ENCODE measurements at places on chromosomes 6 and 20.

DNA sequence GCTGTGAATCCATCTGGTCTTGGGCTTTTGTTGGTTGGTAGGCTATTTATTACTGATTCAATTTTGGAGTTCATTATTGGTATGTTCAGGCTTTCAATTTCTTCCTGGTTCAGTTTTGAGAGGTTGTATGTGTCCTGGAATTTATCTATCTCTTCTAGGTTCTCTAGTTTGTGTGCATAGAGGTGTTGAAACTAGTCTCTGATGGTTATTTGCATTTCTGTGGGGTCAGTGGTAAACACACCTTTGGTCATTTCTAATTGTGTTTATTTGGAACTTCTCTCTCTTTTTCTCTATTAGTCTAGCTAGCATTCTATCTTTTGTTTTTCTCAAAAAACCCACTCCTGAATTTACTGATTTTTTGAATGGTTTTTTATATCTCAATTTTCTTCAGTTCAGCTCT, 70.1 kb upstream of the IRAK1BP1 start:
- no peak for DNase-seq

DNA sequence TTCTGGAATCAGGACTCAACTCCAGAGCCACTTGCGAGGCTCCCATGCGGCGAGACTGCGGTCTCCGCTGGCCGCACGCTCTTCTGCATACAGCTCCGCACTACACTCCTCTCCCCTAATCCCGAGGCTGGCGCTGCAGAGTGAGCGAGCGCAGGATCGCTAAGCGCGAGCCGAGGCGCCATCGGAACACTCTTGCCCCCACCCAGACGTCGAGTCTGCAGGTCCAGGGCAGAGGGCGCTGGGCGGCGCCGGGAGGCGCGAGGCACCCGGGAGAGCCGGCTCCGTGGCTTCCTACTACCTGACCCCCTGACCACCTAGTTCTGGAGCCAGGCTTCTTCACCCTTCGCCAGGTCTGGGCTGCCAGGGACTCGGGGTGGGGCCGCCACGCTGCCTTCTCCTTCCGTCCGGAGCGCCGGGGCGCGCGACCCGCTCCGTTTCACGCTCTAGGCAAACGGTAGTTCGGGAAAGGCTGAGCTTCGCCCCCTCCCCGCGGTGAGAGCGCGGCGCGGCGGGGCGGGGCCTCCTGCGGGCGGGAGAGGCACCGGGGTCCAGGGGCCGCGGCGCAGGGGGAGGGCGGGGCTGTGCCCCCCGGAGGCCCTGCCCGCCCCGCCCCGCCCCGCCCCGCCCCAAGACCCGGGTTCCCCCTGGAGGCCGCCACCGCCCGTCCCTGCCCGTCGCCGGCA, 5.4 kb upstream of the TUBB2A start:
- DNase-seq, result no peak

DNA sequence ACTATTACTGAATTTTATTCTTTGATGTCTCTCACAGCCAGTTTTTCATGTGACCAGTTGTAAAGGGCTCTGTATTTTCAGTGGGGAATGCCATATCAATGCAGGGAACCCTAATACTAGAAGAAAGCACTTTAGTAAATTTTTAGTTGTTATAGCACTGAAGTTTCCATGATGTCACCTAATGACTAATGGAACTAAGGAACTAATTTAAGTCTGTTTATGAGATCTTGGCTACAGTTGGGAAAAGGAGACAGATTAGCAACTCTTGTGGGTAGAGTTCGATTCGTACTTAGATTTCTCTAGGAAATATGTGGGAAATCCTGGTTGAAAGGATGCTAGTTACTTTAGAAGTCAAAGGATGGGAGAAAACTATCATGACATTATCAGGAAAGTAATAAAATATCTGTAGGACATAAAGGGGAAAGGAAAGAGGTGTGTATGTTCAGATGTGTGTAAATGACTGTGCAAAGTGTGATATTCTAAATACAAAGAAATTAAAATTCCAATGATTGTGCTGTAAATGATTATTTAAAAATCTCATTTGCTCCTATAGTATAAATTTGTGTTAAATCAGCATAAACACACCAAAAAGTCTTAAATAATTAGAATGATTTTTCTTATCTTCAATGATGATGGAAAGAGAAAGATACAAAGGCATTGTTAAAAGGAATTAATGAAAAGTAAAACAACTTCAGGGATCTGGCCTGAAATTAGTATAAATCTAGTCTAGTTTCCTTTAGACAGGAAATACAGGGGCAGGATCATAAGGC, 103.4 kb downstream of the LRRC1 start:
- no peak for DNase-seq

DNA sequence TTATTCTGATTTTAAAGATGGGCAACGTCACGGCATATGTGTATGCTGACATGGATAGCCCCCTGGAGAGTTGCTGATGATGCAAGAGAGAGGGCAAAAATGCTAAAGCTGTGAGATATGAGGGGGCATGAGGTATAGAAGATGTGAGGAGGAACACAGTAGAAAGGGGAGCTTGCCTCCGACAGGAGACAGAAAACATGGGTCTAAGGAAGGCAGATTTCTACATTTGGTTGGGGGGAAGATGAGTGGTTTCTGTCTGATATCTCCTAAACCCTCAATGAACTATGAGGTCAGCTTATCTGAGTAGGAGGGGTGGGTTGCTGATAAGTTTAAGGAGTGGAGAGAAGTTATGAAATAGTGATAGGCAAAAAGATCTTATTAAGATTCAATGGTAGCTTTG, 6.0 kb downstream of the RNF24 start:
- no peak for DNase-seq

DNA sequence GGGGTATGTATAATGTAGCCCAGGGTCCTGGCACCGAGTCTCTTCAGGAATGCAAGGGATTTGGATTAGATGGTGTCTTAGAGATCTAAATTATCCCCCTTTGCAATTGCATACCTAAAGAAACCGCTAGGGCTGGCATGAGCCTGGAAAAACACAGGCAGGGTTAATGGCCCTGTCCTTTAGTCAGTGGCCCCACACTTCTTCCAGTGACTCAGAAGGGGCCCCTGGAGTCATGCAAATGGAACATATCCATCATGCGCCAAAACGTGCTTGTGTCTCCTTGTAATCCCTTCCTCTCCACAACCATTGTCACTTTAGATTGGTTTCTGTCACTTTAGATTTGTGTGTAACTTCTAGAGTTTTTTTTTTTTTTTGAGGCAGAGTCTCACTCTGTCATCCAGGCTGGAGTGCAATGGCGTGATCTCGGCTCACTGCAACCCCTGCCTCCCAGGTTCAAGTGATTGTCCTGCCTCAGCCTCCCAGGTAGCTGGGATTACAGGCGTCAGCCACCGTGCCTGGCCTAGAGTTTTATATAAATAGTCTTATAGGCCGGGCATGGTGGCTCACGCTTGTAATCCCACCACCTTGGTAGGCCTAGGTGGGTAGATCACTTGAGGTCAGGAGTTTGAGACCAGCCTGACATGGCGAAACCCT, 8.7 kb upstream of the MYBL2 start:
- DNase-seq, result no peak

GRCh38 chr6:149166336-149166735, 151.2 kb upstream of the TAB2 start:
- no peak for DNase-seq

- no peak for DNase-seq
Measured at GRCh38 chr6:34115403-34115795, 30.5 kb downstream of the GRM4 start.

DNA sequence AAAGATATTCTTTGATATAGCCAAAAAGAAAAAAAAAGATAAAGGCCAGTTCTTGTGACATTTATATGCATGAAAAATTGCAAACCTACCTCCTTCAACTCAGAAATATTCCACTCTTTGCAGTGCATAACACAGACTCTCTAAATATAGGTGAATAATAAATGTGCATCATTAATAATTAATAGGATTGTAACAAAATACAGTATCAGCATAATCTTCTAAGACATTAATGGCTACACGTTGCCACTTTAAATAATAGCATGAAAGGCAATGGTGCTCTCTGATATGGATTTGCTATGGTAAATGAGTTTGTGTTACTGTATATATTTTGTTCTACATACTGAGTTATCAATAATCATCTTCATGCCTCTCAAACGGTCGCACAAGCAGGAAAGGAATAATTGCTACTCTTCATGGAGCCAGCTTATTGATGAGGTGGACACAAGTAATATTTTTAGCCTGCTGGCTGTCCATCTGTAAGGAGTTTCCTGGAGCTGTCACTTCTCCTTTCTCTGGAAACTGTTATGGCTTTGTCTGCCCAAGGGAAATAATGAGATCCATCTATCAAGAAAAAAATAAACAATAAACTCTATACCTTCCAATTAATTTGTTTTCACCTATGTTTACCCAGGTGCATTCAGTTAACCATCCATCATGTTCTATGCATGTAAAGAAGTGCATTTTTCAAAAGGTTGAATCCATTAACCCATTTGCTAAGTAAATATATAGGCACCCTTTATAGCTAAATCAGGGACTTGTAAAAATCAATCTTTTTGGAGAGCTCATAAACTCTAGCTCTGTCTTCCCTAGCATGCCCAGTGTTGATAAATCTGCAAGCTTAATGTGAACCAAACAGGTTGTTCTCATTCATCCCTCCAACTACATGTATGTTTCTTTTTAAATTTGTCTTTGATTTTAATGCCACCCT, 253.0 kb downstream of the NKAIN2 start:
- DNase-seq, result no peak

- DNase-seq, result no peak
Measured at GRCh38 chr6:31631681-31632278, 11.3 kb downstream of the PRRC2A start.

- no peak for DNase-seq
Measured at GRCh38 chr6:148304976-148305375, 37.7 kb upstream of the SASH1 start.

GRCh38 chr6:130470766-130471165, 104.9 kb downstream of the TMEM200A start:
- no peak for DNase-seq

GRCh38 chr6:225121-225721, 67.1 kb upstream of the DUSP22 start:
- DNase-seq, result no peak

DNA sequence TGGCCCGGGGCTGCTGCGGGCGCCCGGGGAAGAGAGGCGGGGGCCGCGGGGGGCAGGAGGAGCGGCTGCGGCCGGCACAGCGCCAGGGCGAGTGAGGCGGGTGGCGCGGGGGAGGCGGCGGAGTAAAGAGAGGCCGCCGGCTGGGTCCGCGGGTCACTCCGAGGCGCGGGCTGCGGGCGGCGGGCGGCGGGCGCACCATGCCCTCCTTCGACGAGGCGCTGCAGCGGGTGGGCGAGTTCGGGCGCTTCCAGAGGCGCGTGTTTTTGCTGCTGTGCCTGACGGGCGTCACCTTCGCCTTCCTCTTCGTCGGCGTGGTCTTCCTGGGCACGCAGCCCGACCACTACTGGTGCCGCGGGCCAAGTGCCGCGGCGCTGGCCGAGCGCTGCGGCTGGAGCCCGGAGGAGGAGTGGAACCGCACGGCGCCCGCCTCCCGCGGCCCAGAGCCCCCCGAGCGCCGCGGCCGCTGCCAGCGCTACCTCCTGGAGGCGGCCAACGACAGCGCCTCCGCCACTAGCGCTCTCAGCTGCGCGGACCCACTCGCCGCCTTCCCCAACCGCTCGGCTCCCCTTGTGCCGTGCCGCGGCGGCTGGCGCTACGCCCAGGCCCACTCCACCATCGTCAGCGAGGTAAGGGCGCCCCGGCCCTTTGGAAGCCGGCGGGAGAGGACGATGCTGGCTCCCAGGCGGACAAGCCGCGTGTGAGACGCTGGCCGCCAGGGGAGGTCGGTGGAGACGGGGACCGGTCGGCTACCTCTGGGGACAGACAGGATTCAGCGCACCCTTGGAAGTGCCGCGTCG, at the start of gene SLC22A3:
TSS of gene SLC22A3 (plus strand) at position 156 of the 797 bp plus-strand sequence. CDS start at position 198, 42 bp downstream.
- DNase-seq, result no peak

DNA sequence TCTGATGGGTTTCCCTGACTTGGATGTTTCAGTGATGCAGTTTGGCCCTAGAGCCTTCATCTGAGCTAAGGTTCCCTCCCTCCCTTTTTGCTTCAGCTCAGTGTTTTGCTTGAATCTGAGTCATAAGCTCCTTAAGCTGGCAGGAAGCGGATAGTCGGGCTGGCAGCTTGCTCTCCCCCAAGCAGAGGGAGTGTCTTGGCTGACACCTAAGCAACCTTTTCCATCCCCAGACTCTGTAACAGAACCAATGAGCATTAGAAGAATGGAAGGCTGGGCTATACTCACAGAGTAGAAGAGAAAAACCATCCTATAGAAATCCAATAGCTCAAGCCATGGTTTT, 98.3 kb downstream of the HAO1 start:
- peak; percentile 41 for DNase-seq

GRCh38 chr20:63955827-63956663, at the start of gene UCKL1:
TSS of gene UCKL1 (minus strand) at chr20:63956416. CDS start at chr20:63956372, 44 bp downstream.
- peak; percentile 74 for DNase-seq

DNA sequence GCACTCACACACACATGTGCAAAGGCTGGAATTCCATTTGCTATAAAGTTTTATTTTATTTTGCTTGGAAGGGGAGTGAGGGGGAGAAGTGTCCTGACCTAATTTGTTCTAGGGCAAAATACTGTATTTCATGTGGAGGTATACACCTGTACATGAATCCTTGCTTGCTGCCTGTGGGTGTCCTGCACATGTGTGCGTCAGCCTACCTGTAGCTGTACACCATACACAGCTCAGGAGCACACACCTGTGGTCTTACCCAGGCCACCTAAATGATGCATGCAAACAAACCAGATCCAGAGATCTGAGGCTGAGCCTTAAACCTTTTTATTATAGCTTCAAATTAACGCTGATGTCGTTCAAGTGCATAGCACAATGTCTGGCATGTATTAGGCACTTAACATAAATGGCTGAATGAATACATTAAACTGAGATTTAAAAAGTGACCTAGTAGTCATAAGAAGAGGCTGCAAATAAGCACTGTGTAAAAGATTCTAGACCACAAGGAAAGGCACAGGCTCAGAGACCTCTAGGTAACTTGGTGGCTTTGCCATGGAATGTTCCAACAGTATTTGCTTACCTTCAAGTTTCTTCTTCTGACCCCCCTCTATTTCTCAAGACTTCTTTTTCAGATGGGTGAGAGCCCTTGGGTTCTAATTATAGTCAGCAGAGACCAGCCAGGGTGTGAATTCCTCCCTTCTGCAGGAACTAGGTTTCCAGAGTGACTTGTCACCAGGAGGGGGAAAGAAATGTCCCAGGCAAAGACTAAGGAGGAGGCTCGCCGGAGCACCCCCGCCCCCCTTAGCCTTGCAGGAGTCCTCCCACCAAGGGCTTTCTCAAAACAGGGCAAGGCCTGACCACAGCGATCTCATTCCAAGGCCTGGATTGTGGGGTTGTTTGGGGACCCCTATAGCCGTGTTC, 13.4 kb downstream of the FOXC1 start:
- DNase-seq, result no peak

DNA sequence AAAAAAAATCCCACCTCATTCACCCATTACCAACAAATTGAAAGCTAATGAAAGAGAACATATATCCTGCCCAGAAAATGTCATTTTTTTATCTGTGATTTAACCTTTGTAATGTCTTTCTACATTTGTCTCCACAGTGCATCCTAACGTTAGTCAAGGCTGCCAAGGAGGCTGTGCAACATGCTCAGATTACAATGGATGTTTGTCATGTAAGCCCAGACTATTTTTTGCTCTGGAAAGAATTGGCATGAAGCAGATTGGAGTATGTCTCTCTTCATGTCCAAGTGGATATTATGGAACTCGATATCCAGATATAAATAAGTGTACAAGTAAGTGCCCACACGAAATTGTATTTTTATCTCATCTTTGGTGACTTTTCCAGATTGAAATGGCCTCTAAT, 30.0 kb downstream of the RSPO3 start:
- DNase-seq, result no peak

Measured in smooth muscle cell of the brain vasculature (primary cell).